ENCODE measurements at places on chromosomes 13 and 19. TPM values are rescaled to one million over a fixed set of nuclear protein-coding genes. Genes with fewer than 3 reads are reported as not detected.

- no peak for DNase-seq
- H3K27me3 ChIP-seq, result peaks cover 7% of the 10 kb centered on the region
- peaks cover 33% of the 10 kb centered on the region for H3K4me1 ChIP-seq
- peak overlapping the region; percentile 67 for H3K4me3 ChIP-seq
Measured at GRCh38 chr19:18108897-18109296, 11.3 kb downstream of the MAST3 start.

- no peak overlapping the region for H3K27ac ChIP-seq
- no peak for DNase-seq
- no peaks in the 10 kb centered on the region for H3K4me1 ChIP-seq
- no peaks in the 10 kb centered on the region for H3K36me3 ChIP-seq
- no peak overlapping the region for H3K4me3 ChIP-seq
Measured at GRCh38 chr19:16955161-16955560, 66.4 kb downstream of the F2RL3 start.

DNA sequence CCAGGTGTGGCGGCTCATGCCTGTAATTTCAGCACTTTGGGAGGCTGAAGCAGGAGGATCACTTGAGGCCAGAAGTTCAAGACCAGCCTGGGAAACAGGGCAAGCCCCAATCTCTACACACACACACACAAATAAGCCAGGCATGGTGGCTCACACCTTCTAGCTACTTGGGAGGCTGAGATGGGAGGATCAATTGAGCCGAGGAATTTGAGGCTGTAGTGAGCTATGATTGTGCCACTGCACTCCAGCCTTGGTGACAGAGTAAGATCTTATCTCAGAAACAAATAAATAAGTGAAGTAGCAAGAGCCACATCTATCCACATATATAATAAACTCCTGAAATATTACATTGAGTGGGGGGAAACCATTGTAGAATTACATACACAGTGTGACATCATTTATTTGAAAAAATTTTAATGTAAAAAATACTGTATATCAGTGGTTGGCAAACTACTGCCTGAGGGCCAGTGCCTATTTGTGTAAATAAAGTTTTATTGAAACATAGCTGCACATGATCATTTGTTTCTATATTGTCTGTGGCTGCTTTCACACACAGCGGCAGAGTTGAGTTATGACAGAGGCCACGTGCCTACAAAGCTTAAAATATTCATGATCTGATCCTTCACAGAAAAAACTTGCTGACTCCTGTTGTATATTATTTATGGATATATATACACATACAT is 54.7 kb upstream of the ARHGEF7 start:
- no peak overlapping the region for H3K4me3 ChIP-seq
- no peaks in the 10 kb centered on the region for H3K4me1 ChIP-seq
- H3K27ac ChIP-seq, result no peak overlapping the region
- H3K27me3 ChIP-seq, result peaks cover 56% of the 10 kb centered on the region
- no peak for DNase-seq
- H3K36me3 ChIP-seq, result no peaks in the 10 kb centered on the region

The PROSER3 gene
- total RNA-seq, result 47.1 TPM

The TNFSF13B gene
- total RNA-seq, result 12.4 TPM

The ZNF443 gene
- 5.2 TPM for total RNA-seq

The PDCD2L gene
- 9.7 TPM for total RNA-seq

The GPR12 gene
- not detected for total RNA-seq
